ENCODE measurements at places on chromosomes 6 and 20.

- DNase-seq, result no peak
These were observed 53.3 kb downstream of the SLC22A23 start for GRCh38 chr6:3403238-3404173.

DNA sequence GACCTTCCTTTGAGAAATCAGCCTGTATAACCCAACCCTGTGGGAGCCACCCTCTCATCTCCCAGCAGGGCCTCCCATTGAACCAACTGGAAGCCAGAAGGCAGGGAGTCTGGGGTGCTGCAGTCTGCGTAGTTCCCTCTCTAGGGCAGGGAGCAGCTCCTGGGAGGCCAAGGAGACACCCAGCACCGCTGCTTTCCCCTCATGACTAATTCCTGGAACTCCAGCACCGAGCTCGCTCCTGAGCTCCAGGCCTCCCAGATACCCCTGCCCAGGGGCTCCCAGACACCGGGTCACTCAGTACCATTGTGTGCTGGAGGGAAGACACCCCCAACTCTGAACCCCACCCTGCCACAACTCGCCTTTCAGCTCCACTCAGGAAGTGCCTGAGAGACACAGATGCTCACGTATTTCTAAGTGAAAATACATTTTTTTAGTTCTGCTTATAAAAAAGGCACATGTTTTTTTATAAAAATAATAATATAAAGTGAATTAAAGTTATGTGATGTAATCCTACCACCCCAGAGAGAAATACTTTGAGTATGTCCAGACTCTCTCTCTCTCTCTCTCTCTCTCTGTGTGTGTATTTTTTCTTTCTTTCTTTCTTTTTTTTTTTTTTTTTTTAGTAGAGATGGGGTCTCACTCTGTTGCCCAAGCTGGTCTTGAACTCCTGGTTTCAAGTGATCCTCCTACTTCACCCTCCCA, 17.5 kb downstream of the PIM1 start:
- DNase-seq, result no peak

GRCh38 chr20:63292292-63292701, 689 bp upstream of the COL20A1 start:
- DNase-seq, result no peak

GRCh38 chr6:108621117-108621516, 60.4 kb downstream of the FOXO3 start:
- DNase-seq, result no peak

DNA sequence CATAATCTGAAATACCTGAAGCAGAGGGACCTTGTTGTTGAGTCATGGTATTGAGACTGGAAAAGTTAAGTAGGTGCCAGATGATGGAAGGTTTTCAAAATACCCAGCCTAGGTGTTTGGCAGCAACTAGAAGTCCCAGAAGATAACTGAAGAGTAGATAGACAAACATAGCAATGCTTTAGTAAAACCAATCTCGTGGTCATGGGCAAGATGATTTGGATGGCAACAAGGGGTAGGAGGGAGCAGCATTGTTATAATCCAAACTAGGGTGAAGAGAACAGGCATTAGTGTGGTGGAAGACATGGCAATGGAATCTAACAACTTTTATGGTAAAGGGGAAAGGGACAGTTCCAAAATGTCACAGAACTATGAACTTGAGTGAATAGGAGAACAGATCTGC, 2.3 kb downstream of the FILIP1 start:
- no peak for DNase-seq

- no peak for DNase-seq
These were observed 381 bp upstream of the PEX7 start for GRCh38 chr6:136822046-136822375.

DNA sequence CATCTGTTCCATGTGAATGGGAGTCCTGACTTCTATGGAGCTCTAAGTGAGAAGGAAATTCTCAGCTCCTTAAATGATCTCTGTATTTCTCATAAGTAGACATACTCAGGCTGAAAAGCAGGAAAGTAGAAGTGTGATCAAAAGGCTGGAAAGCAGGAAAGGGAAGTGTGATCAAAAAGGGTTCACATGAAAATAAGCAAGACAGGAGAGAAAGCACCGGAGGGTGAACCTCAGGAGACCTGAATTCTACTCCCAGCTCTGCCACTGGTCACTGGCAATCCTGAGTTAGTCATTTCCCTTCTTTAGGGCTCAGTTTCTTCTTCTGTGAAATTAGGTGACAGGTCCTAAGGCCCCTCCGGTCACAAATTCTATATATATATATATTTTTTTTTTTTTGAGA, 55.5 kb upstream of the TRERF1 start:
- DNase-seq, result no peak

- DNase-seq, result no peak
These were observed 120.1 kb upstream of the RIMS1 start for GRCh38 chr6:71766146-71766760.

- DNase-seq, result no peak
These were observed 37.2 kb downstream of the SCML4 start for GRCh38 chr6:107786709-107787588.

DNA sequence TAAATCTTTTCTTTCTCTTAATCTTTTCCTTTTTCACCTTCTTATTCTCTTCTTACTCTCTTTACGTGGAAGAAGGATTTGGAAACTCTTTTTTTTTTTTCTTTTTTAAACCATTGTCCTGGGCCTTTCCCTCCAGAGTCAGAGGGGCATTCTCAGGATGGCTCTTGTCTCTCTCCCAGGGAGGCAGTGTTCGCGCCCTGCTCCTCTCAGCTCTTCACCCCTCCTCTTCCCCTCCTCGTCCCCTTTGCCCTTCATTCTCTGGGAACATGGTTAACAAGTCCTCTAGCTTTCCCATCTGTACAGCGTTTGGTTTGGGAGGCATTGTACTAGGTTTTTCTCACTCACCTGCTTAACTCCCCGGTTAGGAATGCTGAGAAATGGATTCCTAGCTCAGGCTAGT, 52.0 kb upstream of the TFB1M start:
- DNase-seq, result no peak

DNA sequence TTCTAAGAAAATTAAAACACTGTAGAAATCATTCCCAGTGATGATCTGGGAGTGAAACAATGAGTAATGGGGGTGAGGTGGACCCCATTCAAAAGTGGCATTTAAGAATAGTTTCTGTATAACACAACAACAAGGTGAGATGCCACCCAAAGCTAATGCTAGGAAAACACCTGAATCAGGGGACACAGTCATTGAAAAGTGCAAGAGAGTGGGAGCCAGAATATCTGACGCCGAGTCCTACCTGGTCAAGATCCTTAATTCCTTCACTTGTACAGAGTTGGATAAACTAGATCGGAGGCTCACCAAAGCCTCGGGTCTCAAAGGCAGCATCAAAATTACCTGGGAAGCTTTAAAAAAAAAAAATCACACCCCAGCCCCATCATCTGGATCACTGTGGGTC, 17.7 kb downstream of the TNFRSF21 start:
- no peak for DNase-seq

- DNase-seq, result no peak
These were observed 129.4 kb downstream of the BCAS1 start for GRCh38 chr20:53940907-53941545.

- DNase-seq, result no peak
These were observed 26.1 kb downstream of the MAN1A1 start for GRCh38 chr6:119323478-119323877.

- no peak for DNase-seq
These were observed 9.1 kb upstream of the JAG1 start for GRCh38 chr20:10682939-10683338.

- no peak for DNase-seq
These were observed 20.2 kb downstream of the SDCBP2 start for GRCh38 chr20:1308702-1309095.

DNA sequence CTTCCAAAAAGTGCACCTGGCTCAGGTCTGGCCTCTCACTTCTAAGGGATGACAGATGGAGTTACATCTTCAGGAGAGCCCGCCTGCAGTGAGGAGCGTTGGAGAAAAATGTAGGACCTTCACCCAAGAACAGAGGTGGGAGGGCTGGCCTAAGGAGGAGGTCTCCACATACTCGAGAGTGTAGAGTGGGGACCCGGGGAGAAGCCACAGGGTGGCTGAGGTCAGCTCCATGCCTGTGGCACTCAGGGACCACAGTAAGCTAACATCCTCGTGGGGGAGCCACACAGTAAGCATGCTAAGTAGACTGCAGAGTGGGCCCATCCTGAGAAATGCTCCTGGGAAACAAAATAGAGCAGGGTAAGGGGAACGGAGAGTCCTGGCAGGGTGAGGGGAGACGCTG, 24.0 kb downstream of the AAR2 start:
- no peak for DNase-seq

GRCh38 chr20:38246357-38247165, 14.0 kb downstream of the KIAA1755 start:
- no peak for DNase-seq

- no peak for DNase-seq
These were observed 412.1 kb downstream of the QKI start for GRCh38 chr6:163826629-163827028.

GRCh38 chr6:141421378-141421777, 711.3 kb upstream of the GJE1 start:
- no peak for DNase-seq

DNA sequence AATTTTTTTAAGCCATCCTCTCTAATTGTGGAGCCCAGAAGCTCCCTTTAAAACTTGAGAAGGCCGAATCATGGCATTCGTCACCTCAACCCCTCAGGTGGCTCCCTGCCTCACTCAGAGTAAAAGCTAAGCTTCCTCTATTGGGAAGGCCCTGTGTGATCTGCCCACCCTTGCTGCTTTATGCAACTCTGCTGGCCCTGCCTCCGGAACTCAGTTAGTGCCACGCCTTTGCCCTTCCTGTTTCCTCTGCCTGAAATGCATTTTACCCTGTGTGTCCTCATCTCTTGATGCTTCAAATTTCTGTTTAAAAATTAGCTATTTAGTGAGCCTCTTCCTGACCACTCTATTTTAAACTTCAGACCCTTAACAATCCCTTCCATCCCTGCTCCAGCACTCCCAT, 5.7 kb downstream of the PACRG start:
- DNase-seq, result no peak

- DNase-seq, result no peak
These were observed 117.9 kb downstream of the JAG1 start for GRCh38 chr20:10555865-10556308.

DNA sequence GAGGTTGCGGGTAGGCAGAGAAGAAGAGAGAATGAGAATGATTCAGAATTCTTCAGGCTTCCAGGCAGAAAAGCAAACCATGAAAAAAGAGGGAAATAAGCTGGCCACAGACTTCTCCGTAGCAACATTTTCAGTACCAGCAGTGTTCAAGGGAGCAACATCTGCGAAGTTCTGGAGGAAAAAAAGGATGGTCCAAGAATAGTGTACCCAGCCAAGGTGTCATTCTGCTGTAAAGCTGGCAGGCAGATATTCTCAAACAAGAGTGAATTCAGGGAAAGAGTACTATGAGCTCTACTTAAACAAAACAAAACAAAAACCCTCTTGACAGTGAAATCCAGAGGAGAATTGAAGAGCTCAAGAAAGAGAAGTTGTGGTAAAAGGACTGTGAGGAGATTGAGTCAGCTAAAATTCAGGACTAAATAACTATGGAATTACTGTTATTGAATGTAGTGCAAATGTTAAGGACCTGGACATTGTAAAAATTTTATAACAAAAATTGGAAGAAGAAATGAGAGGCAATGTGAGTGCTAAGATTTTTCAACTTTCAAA, 86.5 kb downstream of the ATRN start:
- no peak for DNase-seq

GRCh38 chr6:39335780-39336545, 13.5 kb upstream of the KCNK16 start:
- DNase-seq, result no peak

DNA sequence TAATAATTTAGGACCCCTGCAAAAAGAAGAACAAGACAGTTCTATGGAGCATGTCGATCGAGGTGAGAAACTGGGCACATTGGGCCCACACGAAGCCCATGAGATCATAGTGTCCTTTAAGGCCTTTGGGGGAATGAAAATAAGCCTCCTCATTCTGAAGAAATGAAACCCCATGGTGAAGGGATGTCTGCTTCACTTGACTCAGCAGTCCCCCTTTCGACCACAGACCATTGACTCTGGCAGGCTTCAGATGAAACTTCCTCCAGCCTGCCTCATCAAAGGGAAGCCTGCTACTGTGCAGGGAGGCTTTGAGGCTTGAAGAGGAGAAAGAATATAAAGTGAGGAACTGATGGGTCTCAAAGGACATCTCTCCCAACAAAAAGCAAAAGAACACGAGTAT, 144.2 kb upstream of the FBXL4 start:
- no peak for DNase-seq

- no peak for DNase-seq
These were observed 757 bp upstream of the SAMD3 start for GRCh38 chr6:130223508-130223907.

GRCh38 chr20:50514750-50515149, 4.6 kb downstream of the PTPN1 start:
- DNase-seq, result no peak

- no peak for DNase-seq
These were observed 20.7 kb upstream of the ZNF76 start for GRCh38 chr6:35238843-35239289.

- no peak for DNase-seq
These were observed 2.1 kb upstream of the HIVEP1 start for GRCh38 chr6:12009876-12010634.
